Activated CD4-positive, CD25-positive, alpha-beta regulatory T cell treated with anti-CD3 and anti-CD28 coated beads, Interleukin-2, amount 50 U/mL, for 16 hours (primary cell): ENCODE measurements at places on chromosomes 7 and 10.

DNA sequence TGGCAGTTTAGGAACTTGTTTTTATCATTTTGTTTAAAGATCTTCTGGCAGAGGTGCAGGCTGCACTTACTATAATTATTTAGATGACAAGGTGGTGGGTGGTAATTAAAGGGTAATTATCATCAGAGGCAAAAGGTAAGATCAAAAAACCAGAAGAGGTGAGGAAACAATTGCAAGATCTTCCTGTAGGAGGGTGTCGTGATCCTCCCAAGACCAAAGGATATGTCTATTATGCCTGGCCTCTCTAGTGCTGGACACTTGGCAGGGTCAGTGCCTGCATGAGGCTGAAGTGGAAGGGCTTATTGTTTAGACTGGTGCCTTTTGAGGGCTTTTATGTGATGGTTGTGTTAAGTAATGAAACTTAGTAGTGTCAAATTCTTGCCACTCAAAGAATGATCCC, 1.8 kb upstream of the WAPL start:
- no peak for DNase-seq

GRCh38 chr7:128321044-128321422, 22.7 kb downstream of the RBM28 start:
- DNase-seq, result no peak

DNA sequence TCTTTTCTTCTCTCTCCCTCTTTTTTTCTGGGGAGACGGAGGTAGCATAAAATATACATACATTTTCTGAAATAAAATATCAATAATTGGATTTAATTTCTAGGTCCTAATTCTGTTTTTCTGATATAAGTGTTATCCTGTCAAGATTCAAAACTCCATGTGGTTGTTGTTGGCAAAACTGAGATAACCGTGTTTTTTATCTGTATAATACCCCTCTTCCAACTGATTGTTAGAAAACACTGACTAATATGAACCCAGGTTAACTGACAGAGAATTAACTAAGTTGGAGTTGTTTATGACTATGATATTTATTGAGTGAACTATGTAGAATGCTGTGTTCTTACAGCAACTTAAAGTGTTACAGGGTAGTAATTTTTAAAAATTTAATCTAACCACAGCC, 236.5 kb upstream of the KAT6B start:
- DNase-seq, result no peak

DNA sequence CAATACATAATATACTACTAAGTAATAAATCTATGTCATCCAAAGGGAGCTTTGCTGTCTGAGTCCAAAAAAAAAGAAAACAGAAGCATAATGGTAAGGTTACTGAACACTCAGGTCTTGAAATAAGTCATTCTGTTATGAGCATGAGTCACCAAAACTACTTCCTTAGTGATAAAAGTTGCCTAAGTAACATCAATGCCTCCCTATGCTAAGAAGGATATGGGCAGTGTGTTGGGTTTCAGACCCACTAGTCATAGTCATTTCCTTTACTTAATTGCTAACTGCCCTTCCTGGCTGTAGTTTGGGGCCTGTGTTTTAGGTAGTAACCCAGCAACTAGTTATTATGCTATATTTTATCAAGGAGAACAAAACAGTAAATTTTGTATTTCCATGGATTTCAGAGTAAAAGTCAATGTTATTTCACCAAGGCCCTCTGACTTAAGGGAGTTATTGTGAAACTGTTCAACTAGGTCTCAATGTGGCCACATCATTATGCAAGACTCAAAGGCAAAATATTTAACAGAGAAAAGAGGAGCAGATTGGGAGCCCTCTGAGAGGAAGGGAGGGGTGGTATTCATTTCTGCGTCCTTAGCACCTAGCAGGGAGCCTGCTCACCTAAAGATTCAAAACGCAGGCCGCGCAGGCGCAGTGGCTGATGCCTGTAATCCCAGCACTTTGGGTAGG, 11.7 kb upstream of the VIM start:
- DNase-seq, result no peak

- no peak for DNase-seq
These were observed 352.4 kb upstream of the AOAH start for GRCh38 chr7:37076668-37077067.

- DNase-seq, result no peak
These were observed 49.1 kb downstream of the STAM start for GRCh38 chr10:17693009-17693408.

DNA sequence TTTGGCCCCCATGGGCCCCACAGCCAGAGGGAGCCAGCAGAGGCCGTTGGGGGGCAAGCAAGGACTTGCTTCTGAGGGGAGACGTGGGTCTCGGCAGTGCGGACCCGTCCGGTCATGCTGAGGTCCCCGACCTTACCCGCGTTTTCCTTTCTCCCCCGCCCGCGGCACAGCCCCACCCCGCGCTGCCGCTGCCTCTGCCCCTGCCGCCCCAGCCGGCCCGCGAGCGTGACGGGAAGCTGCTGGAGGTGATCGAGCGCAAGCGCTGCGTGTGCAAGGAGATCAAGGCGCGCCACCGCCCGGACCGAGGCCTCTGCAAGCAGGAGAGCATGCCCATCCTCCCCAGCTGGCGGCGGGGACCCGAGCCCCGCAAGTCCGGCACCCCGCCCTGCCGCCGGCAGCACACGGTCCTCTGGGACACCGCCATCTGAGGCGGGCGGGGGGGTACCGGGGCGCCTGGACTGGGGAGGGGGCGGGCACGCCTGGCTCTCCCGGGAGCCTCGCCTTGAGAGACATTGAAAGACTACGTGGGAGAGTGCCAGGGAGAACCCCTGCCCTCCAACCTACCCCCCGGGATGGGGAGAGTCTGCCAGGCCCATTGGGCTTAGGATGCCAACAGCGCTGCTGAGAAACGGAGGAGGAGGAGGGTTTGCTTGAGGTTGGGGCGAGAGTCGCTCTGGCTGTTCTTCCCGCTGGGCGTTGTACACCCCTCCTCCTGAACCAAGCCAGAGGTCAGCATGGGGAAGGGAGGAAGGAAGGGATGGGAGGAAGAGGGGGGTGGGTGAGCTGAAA, 9.9 kb downstream of the NYAP1 start:
- DNase-seq, result no peak

DNA sequence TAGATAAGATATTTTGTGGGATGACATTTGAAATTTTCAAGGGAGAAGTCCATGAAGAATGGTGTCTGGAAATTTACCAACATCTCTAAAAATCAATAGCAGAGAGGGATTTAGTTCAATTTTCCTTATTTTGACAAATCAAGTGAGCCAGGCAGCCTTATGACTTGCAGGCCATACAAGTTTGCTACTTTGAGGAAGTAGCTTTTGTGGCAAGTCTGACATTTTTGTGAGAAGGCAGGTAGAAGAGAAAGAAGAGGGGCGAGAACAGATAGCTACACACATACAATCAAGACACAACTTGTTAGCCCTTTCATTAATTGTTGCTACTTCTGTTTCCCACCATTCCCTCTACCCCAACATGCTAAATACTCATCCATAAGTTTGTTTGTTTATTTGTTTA, 74.5 kb upstream of the OIT3 start:
- DNase-seq, result no peak

DNA sequence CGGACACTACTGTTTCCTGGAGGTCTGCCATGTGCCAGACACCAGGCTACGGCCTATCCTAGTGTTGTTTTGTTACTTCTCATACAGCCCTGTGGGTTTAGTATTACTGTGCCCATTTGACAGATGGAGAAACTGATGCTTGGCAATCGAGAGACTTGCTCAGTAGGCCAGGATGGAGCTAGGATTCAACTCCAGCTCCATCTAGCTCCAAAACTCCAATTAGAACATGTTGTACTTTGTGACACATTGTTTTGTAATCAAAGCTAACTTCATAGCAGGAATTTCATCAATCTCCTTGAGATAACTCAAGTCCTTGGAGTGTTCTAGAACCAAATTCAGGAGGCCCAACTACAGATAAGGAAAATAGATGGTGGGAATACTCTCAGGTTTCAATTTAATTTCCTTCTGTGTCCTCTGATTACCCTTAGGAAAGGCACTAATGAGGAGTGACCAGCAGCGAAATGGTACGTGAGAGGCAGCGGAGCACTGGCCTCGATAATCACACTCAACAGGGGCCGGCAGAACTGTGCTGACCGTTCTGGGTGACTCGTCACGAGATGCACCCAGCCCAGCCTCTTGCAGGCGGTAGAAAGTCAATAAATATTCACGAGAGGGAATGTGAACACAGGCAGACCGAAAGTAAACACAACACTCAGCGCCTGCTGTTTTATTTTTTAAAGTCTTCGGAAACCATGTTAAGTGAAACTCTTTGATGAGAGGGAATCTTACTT, 269.6 kb upstream of the NEBL start:
- no peak for DNase-seq

GRCh38 chr10:130137090-130137448, 878 bp downstream of the GLRX3 start:
- DNase-seq, result no peak

GRCh38 chr10:29828956-29829355, 194.2 kb upstream of the SVIL start:
- no peak for DNase-seq

GRCh38 chr10:89644691-89644966, 413 bp downstream of the PANK1 start:
- no peak for DNase-seq
